ENCODE measurements at places on chromosomes 4 and X.

DNA sequence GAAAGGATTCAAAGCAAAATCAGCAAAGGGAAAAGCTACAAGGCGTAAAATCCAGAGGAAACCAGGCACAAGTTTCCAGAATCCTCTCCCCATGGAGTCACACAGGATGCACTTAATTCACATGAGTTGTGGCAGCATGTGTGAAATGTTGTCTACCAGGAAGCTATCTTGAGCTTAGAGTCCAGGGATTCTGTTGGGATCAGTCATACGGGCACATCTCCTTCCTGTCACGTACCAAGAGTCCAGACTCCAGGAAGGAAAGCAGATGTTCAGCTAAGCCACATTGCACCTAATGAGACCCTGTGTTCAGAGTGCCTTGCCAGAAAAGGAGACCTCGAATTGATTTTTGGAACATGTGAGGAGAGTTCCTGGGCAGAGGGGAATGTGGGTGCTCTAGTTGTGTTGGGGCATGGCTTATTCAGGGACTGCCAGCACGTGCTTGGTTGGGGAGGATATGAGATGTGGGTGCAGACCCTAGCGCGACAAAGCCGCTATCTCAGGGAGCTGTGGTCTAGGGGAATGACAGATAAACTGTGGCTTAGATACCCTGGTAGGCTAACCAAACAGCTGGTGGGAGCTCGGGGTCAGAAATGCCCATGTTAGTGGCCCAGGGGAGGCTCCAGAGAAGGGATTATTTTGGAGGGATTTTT, 70.0 kb downstream of the EVC start:
- DNase-seq: peak; percentile 27

DNA sequence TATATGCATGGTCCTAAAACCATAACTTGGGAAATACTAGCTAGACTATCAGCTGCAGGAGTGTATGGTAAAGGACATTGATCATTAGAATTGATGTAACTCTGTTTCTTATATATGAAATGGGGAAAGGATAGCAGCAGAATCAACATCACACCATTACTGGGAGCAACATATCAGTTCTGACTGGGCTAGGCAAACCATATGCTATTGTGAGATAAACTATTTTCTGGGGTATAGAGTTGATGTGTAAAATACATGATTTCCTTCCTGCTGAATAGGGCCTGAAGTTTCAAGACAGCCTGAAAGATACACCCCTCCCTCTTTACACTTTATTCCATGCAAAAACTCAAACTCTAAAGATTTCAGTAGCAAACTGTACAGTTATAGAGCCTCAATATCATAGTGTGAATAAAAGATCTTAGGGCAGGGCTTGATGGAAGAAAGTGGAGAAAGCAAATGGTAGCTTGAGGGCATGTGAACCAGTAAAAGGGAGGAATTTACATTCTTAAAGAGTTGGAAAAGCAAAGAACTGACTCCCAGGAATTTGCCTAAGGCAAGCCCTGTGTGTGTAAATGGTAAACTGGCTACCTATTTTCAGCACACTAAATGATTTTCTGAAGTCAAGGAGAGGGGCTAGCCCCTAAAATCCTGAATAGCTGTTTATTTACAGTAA, 404.1 kb downstream of the MAPK10 start:
- no peak for DNase-seq

DNA sequence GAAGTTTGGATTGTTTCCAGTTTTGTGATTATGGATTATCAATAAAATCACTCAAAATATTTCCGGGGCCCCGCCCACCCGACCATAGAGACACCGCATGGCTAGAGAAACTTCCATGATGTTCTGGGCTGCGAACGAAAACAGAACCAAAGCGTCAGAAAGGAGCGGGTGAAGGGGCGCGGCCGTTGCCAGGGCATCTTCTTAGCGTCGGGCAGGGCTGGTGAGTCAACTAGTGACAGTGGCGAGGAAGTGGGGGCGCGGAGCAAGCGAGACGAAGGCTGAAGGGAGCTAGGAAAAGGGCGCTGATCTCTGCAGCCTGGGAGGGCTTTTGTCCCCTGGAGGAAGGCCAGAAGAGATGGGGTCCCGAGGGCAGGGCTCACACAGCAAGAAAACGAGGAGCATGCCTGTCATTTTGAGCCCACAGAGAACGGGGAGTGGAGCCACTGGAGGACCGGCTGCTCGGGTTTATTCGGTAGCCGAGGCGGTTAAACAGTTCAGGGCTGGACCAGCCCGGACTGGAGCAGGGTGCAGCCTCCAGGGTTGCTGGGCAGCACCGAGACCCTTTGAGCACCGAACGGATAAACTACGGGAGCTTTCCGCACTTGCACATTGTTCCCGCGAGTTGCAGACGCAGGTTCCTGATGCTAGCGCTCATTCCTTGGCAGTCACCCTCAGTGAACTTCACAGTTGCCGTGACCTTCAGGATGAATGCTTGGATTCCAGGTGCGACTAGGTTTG, 298.1 kb upstream of the TRPC5 start:
- no peak for DNase-seq

GRCh38 chr4:88382621-88383020, 4.0 kb downstream of the HERC6 start:
- peak; percentile 2 for DNase-seq

DNA sequence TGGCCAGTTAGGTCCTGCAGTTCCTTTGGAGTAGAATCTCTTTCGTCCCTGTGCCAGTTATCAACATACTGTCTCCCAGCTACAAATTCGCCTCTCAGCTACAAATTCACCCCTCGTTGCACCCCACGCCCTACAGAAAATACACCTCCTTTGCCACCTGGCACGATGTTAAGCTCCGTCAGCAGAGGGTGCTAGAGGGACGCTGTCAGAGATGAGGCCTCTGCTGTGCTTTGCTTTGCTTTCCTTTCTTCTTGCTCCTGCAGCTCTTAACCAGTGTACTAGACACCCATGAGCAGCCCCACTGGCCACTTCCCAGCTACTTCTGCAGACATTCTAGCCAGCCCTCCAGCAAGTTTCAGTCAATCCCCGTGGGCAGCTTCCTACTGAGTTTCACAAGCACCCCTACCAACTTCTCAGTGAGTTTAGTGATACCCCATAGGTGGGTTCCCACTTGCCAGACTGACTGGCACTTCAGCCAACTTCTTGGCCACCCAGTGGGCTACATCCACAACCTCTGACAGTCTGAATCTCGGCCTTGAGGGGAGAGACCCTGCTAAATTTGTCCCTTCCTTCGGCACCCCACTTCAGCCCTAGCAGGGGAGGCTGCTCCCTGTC, 21.8 kb downstream of the HAUS3 start:
- DNase-seq: peak; percentile 82

GRCh38 chrX:117996918-117997480, 119.6 kb downstream of the KLHL13 start:
- no peak for DNase-seq

DNA sequence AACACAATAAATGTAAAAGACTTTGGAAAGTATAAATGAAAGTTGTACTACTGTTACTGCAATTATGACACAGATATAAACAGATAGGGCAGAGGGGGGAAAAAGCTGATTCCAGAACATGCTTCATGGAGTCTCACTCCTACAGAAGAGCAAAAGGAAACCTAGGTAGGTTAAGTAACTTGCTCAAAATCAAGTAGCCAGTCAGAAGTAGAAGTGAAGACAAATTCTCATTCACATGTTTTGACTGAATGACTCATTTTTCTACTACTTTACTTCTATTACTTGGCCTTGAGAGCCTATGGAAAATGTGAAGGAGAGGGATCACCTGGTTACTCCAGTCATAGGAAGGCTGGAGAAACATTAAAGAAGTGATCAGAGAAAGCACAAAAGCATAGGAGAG, 23.6 kb upstream of the RASGEF1B start:
- no peak for DNase-seq

- DNase-seq: no peak
Observed at GRCh38 chrX:68827256-68827655, 1.6 kb upstream of the EFNB1 start.

DNA sequence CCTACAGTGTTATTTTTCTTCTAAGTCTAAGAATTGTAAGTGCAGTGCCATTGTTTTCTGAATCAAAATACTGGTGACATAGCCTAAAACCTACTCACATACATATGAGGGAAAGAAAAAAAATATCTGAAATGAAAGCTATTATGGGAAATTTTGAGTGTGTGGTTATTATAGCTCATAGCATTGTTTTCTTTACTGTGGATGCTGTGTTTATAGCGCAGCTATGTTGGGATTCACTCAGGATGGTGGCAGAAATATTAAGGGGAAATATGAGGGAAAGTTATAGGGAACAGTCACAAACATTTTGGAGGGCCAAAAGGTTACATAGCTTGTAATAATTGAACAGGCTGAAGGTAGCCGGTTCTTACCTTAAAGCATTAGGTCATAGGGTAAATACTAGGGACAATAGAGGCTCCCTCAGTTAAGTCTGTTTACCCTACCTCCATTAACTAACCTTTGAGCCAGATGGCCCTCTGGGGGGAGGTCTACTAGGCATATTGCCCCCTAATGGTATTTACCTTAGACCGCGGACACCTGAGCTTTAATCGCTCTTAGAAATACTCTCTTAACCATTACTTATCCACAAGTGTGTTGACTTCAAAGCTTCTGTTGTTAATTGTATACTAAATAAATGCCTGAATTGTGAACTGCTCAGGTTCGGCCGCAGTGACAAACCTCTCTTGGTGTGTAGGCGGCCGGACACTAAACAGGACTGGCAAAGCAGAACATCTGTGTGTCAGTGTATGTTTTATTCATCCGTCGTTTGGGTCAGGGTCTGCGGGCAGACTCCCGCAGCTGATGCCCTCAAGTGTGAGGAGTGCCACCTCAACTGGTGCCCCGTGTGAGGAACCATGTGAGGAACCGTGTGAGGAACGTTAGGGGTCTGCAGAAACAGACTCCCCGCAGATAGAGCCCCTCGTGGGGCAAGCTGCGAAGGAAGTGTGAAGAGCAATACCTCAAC, 21.3 kb upstream of the SULT1B1 start:
- DNase-seq: no peak

- DNase-seq: no peak
Observed at GRCh38 chr4:25013756-25014661, 16.7 kb downstream of the LGI2 start.

GRCh38 chr4:22417408-22417807, 98.5 kb downstream of the ADGRA3 start:
- peak; percentile 15 for DNase-seq

GRCh38 chr4:136012220-136012619, 1520.1 kb downstream of the PCDH18 start:
- peak; percentile 17 for DNase-seq

DNA sequence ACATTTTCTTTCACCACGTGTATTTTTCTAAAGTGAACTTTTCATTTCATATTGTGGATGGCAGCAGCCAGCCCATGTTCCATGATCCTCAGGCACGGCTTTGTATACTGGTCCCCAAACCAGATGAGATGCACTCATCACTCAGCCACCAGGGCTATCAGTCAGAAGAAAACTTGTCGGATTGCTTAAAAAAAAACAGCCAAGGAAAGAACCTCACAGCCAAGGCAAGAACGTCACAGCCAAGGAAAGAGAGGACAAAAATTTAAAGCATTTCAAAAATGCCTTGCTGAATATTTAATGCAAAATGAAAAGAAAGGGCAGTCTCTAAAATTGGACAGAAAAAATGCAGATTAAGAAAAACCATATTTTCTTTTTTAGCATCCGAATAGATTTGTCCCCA, 333.3 kb downstream of the PDGFC start:
- peak; percentile 75 for DNase-seq

DNA sequence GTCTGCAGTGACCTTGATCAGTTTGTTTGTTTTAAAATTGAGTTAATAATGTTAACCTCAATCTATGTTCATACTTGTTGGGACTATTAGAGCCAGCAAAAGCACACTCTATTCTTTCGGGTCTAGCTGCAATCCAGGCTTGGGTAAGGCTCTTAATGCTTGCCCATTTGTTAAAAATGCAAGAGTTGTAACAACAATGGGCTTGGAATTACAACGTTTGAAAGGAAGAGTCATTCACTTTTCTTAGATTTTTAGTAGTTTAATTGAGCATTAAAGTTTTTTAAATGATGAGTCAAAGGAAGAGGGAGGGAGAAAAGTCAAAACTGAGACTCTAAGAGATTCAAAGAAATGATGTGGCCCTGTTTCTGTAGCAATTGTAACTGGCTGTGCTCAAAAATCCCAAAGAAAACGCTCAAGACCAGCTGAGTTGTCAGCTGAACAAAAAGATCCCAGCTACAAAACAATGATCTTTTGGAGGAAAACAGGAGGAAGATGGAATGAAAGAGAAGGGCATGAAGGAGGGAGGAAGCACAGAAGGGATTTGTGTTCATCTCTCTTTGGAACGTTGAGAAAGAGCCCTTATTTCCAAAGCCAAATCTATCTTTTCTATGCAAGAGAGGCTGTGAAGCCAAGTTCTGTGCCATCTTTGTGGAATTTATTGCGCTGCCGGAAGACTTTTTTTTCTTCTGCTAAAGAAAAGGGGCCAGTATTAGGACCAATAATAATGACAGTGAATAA, 5.5 kb downstream of the SCD5 start:
- DNase-seq: no peak

DNA sequence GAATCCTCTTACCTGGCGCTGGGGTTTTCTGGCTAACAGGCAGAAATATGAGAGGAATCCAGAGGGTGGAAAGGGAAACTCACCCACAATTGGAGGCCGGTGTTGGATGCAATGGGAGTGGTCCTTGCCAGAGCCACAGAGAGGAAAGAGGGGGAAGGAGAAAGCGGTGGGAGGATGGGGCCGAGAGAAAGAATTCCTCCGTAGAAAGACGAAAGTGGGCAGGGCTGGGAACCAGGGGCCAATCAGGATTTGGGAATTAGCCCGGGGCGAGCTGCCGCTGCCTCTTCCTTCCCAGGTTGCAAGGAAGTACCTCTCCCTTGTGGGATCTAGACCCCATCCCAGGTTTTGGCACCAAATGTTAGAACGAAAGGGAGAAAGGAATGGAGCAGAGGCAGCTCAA, 83.1 kb upstream of the SPIN4 start:
- DNase-seq: no peak

DNA sequence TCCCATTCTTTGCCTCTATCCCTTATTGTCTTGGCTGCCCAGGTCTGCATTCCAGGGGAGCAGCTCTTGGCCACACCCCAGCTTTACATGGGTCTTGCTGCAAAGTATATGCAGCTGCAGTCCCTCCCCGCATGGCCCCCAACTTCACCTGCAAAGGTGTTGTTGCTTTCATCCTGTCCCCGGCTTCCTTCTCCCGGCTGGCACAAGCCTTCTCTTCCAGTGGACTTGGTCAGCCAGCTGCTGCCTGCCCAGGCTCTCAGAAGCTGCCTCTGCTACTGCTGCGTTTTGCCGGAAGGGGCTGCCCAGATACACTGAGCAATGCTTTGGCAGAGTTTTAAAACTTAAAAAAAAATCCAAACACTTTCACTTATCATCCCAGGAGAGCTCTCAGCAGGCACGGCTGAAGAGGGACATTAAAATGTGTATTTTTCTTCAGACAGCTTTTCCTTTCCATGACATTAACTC, 121.2 kb upstream of the PDLIM3 start:
- DNase-seq: peak; percentile 82

GRCh38 chr4:54218736-54219135, 10.4 kb upstream of the PDGFRA start:
- DNase-seq: no peak

All from choroid plexus epithelial cell (primary cell).